ENCODE measurements at places on chromosomes 1 and 21. TPM values are rescaled to one million over a fixed set of nuclear protein-coding genes. Genes with fewer than 3 reads are reported as not detected.

TDRD10 gene
- 3.4 TPM for total RNA-seq

SASS6 gene
- 2.2 TPM for total RNA-seq

BMP8B gene
- 0.44 TPM for total RNA-seq

LMO4 gene
- 43.2 TPM for total RNA-seq

CBR3 gene
- total RNA-seq: 4.9 TPM

S100B gene
- total RNA-seq: 12.8 TPM

LRRC71 gene
- not detected for total RNA-seq

C1orf94 gene
- total RNA-seq: not detected

DTL gene
- total RNA-seq: 0.71 TPM
